ENCODE measurements at places on chromosomes 3 and 15.

DNA sequence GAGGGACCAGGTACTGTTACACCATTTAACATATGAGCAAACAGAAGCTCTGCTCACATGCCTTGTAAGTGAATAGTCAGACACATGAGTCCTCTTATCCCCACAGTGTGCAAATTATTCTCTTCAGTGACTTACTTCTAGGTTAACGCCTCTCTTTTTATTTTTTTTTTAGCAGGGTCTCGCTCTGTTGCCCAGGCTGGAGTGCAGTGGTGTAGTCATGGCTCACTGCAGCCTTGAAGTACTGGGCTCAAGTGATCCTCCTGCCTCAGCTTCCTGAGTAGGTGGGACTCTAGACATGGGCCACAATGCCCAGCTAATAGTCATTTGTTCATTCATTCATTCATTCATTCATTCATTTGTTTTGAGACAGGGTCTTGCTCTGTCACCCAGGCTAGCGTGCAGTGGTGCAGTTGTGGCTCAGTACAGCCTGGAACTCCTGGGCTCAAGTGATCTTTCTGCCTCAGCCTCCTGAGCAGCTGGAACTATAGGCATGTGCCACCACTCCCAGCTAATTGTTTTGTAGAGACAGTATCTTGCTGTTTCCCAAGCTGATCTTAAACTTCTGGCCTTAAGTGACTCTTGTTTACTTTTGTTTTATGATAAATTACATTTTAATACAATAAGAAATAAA lies 94.7 kb downstream of the LRRC28 start:
- no peaks in the 10 kb centered on the region for H3K36me3 ChIP-seq
- H3K27ac ChIP-seq: no peak overlapping the region
- no peaks in the 10 kb centered on the region for H3K4me1 ChIP-seq
- no peak overlapping the region for H3K4me3 ChIP-seq

DNA sequence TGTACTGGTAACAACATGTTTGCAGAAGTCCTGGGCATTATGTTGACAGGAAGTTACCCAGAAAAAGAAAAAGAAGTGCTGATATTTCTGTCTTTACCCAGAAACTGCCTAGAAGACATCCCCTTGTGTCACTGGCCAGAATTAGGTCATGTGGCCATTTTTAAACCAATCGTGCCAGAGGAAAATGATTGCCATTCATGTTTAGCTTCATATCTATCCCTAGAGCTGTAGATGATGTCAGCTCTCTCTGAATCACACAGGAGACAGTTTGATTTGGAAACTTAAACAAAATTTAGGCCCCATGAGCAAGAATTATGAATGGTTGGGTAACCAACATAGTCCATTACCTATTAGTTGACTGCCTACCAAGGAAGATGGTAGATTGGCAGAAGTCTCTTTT lies 8.9 kb upstream of the PLOD2 start:
- no peak for DNase-seq
- no peaks in the 10 kb centered on the region for H3K4me1 ChIP-seq
- H3K27me3 ChIP-seq: no peaks in the 10 kb centered on the region
- H3K27ac ChIP-seq: no peak overlapping the region
- H3K36me3 ChIP-seq: no peaks in the 10 kb centered on the region

GRCh38 chr3:180700941-180701340 lies 21.7 kb upstream of the CCDC39 start:
- H3K27me3 ChIP-seq: no peaks in the 10 kb centered on the region
- H3K4me3 ChIP-seq: no peak overlapping the region
- H3K27ac ChIP-seq: no peak overlapping the region
- no peaks in the 10 kb centered on the region for H3K4me1 ChIP-seq

DNA sequence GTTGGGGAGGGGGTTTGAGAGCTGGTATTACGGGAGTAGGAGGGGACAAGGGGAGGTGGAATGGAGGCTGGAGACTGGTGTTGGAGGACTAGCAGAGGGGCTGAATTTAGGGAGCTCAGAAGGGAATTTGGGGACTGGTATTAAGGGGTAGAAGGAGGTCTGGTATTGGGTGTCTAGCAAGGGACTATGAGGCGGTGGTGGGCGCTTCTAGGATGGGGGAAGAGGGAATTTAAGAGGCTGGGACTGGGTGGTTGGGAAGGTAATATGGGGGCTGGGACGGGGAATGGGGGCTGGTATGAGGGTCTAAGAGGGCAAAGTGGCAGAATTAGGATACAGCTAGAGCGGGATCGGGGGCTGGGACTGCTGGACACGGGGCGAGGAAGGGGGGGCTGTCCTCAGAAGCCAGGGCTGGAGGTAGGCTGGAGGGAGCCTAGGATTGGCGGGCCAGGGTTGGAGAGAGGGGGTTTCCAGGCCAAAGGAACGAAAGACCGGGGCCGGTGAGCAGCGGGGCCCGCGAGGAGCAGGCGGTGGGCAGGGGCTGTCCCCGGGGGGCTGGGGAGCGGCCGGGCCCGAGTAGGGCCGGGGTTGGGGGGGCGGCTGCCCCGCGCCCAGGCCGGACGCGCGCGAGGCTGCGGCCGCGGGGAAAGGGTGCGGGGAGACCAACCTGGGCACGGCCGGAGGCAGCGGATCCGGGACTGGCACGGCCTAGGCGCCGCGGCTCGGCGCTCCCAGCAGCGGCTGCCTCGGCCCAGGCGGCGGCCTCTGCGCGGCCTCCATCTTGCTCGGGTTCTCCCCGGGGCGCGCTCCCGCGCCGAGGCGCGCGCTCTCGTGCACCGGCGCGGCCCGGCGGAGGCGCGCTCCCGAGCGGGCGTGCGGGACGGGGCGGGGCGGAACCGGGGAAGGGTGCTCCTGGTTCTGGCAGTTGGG lies at the start of gene LHFPL4:
LHFPL4 (minus strand) TSS at position 802 of the 927 bp plus-strand sequence. CDS start 1,143 bp downstream, outside the sequence.
- no peak within 1 kb of the TSS for H3K27ac ChIP-seq
- no peaks in the 10 kb centered on the region for H3K36me3 ChIP-seq
- H3K4me3 ChIP-seq: no peak within 1 kb of the TSS

Data from SJCRH30 (cell line).